ENCODE measurements at places on chromosomes 1 and 21.
A peak's percentile ranks its signal among the peaks of the same experiment; 100 is the strongest.

DNA sequence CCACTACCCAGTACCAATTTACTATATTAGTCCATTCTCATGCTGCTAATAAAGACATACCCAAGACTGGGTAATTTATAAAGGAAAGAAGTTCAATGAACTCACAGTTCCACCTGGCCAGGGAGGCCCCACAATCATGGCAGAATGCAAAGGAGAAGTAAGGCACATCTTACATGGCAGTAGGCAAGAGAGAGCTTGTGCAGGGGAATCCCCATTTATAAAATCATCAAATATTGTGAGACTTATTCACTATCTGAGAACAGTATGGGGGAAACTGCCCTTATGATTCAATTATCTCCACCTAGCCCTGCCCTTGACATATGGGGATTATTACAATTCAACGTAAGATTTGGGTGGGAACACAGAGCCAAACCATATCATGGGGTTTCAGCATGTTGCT lies 6.4 kb downstream of the CD58 start:
- no peak for DNase-seq

GRCh38 chr1:20410503-20410902 lies 75.5 kb downstream of the CAMK2N1 start:
- peak; percentile 11 for DNase-seq

DNA sequence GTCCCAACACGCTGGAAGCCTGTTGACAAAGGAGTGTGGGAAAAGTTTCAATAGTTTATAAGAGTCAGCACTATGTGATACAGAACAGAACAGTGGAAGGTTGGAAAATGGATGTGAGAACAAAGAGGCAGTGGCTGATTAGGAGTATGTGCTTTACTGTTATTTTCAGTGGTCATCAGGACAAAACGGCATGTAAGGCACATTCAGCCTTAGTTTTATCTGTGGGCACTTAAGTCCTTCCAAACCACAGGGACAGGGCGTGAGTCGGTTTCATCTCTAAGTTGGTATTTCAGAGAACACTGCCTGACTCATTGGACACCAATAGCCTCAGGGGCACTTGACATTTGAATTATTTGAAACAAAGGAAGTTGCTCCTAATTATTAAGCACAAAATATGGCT lies 306.9 kb downstream of the ASTN1 start:
- DNase-seq: no peak

DNA sequence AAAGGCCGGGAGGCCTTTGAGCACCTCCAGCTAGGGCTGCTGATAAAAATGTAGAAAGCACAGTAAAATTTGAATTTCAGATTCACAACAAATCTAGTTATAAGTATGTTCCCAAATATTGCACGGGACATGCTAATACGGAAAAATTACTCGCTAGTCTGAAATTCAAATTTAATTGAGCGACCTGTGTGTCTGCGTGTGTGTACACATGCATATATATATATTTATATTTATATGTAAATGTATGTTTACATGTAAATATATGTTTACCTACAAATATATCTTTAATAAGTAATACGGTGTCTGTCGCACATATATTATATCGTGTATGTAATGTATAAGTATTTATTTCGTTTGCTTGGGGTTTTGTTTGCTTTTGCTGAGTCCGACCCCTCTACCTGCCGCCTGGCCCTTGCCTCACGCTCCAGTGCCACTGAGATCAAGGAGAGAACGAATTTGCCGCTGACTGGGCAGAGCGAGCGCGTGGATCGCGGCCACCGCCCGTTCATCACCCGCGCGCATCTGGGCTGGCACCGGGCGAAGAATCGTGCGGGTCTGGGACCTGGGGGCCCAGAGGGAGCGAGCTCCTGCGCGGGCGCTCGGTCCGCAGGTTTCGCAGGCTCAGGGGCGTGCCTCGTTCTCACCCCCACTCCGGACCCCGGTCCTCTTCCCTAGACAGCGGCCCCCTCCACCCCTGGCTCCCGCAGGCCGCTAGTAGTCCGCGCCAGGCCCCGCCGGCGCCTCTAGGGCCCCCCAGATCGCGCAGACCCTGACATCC lies 534 bp upstream of the WRAP73 start:
- no peak for DNase-seq

GRCh38 chr1:181179279-181179986 lies 90.9 kb downstream of the IER5 start:
- no peak for DNase-seq

GRCh38 chr1:162386292-162387225 lies 5.0 kb downstream of the C1orf226 start:
- no peak for DNase-seq

- peak; percentile 38 for DNase-seq
Observed at GRCh38 chr1:41558761-41559171, 74.3 kb upstream of the EDN2 start.

DNA sequence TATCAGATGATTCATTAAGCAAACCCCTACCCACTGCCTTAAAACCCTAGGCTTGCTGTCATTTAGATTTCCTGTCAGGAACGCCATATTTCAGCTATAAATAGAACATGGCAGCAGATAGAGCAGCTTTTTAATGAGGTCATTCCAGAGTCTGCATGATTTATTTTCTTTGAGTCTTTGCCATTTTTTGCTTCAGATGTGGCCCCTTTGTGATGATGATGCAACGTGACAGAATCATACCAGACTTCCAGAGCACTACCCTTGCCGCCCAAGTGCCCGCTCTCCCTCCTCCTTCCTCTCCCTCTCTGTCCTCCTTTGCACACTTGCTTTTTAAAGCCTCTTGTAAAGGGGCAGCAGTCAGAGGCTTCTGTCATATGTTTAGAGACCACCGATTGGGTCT lies 55.5 kb upstream of the TRIM67 start:
- no peak for DNase-seq

GRCh38 chr1:43834280-43835081 lies 99.1 kb upstream of the ARTN start:
- DNase-seq: no peak

GRCh38 chr1:199815947-199816346 lies 211.6 kb upstream of the NR5A2 start:
- DNase-seq: no peak

GRCh38 chr1:210335001-210335400 lies 6.3 kb downstream of the HHAT start:
- DNase-seq: no peak

DNA sequence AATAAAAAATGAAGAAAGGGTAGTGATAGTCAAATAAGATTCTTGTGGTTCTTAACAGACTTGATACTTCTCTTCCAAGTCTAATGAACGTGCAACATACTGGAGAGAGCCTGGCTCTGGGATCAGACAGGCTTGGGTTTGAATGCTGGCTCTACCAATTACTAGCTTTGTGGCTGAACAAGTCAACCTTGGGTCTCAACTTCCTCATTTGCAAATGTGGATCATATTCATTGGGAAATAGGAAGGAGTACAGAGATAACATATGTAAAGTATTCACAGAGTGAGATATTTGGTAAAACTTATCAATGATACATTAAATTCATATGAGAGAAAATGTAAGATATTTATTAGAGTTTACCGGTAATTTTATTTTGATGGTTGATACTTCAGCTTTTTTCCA lies 2.0 kb downstream of the EDEM3 start:
- no peak for DNase-seq

- no peak for DNase-seq
Observed at GRCh38 chr1:35555601-35556477, 1.4 kb downstream of the KIAA0319L start.

GRCh38 chr1:222634180-222635013 lies 16.5 kb downstream of the MIA3 start:
- no peak for DNase-seq

- DNase-seq: peak; percentile 86
Observed at GRCh38 chr21:42844411-42845113, 34.8 kb downstream of the WDR4 start.

GRCh38 chr1:94119796-94120569 lies 965 bp downstream of the ABCA4 start:
- DNase-seq: no peak

GRCh38 chr21:28719723-28720122 lies 273.0 kb downstream of the LTN1 start:
- no peak for DNase-seq

DNA sequence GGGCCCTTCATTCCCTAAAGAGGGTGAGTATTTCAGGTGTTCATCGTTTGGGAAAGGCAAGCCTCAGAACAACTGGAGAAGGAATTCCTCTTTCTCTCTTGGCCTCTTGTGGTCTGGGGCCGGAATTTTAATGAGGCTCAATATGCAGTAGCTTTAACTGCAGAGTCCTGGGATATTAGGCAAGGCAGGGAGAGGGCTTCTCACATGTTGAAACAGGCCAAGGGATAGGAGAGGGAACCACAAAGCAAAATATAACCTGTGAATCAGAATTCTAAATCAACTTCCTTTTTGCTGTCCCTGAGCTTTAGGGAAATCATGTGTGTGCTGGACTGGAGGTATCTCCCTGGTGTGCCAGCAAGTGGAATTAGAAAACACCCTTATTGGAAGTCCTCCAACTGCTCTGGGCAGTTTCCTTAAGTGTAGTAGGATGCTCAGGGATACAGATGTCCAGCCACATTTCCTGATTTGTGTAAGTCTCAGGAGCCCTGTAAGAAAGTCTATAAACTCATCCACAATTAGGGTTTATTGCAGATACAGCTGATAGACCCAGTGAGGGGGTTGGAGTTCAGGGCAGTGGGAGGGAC lies 215.8 kb upstream of the ZRANB2 start:
- DNase-seq: no peak

DNA sequence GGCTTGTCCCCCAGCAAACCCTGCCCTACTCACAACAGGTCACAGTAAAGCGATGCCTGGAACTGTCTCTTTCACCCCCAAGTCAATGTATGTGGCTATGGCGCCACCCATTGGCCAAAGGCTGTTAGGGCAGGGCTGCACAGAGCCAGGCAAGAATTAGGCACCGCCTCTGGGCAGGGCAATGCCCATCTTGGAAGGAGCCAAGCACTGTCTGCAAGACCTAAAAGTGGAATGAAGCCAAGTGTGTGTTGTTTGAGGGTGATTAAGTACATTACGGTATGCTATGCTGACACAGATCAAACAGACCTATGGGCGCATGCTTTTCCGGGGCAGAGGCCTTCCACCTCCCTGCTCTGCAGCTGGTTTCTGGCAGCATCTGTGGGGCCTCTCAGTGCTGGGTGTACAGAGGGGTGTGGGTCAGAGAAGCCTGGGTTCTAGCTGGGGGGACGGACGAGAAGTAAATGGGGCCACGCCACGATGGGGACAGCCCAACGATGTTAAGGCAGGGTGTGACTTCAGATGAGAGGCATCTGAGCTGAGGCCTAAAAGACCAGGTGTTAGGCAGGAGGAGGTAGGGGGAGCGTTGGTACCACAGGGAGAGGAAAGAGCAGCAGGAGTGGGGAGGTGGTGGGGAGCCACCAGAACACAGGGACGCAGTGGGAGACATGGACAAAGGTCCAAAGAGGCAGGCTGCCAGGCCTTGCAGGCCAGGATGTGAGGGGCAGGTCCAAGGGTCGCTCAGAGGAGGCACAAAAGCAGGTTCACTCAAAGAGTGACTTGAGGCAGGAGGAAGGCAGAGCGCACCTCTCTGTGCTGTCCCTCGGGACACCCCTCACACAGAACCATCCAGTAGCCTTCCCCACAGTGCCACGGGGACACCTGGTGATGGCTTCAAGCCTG lies 49.8 kb downstream of the ACOT7 start:
- peak; percentile 65 for DNase-seq

GRCh38 chr1:245957427-245957826 lies 549.7 kb downstream of the SMYD3 start:
- DNase-seq: no peak

- DNase-seq: peak; percentile 74
Observed at GRCh38 chr21:37560385-37560784, 193.8 kb downstream of the DYRK1A start.

- peak; percentile 45 for DNase-seq
Observed at GRCh38 chr21:26965907-26966581, 844 bp downstream of the ADAMTS5 start.

GRCh38 chr1:228016181-228016510 lies 9.3 kb downstream of the WNT3A start:
- DNase-seq: peak; percentile 29

GRCh38 chr1:117780687-117781475 lies 148.5 kb downstream of the GDAP2 start:
- DNase-seq: no peak

GRCh38 chr21:39461419-39461818 lies 9.6 kb downstream of the SH3BGR start:
- no peak for DNase-seq

GRCh38 chr1:98045211-98045766 lies 124.5 kb upstream of the DPYD start:
- DNase-seq: no peak

DNA sequence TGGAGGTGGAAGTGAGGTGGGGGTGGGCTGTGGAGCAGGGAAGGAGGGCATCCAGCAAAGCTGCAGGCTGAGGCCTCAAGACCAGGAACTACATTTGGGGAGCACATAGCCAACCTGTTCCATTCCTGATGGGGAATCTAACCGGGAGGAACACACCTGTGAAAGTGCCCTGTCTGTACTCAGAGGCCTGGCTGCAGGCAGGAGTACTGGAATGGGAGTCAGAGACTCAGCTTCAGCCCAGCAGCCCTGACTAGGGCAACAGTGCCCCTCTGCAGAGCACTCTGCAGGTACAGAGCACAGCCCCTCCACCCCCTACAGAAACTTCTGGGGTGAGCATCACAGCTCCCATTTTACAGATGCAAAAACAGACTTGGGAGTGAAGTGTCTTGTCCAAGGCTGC lies 126.4 kb downstream of the DMRTB1 start:
- peak; percentile 27 for DNase-seq

GRCh38 chr1:209769171-209769904 lies 13.5 kb downstream of the TRAF3IP3 start:
- DNase-seq: no peak

- DNase-seq: peak; percentile 72
Observed at GRCh38 chr1:94383966-94384408, 34.2 kb upstream of the ABCD3 start.

DNA sequence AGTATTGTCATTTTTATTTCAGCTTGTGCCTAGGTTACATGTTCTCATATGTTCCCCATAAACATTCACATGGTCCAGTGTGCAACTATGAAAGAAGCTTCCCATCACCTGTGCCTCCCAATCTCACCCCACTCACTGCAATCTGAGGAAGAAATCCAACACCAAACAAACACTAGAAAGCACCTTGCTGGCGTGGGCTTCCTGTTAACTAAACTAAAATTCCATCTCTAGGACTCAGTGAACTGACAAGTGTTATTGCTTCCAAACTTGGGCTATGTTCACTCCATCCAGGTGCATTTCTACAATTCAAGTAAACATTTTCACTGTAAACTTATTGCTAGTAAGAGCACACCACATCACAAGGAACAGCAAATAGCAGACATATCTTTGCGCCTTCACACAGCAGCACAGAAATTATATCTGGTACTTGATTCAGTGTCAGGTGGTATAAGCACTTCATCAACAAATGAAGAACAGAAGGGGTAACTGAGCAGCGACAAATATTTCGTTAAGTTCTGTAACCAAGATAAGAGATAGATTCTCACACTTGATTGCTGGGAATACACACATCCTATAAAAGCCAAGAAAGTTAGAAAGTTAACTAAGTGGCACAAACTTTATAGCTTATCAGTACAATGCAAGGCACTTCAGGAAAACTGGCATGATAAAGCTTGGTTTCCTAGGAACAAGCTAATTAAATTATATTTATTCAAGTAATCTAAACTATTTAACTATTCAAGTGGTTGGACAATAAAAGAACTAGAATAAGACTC lies 8.9 kb upstream of the KCNJ15 start:
- DNase-seq: no peak

GRCh38 chr1:198352975-198353695 lies 187.3 kb downstream of the ATP6V1G3 start:
- DNase-seq: no peak

- DNase-seq: no peak
Observed at GRCh38 chr1:22855668-22856606, 116.7 kb downstream of the LACTBL1 start.
